ENCODE measurements at places on chromosomes 7 and 10. TPM values are rescaled to one million over a fixed set of nuclear protein-coding genes. Genes with fewer than 3 reads are reported as not detected.

DNA sequence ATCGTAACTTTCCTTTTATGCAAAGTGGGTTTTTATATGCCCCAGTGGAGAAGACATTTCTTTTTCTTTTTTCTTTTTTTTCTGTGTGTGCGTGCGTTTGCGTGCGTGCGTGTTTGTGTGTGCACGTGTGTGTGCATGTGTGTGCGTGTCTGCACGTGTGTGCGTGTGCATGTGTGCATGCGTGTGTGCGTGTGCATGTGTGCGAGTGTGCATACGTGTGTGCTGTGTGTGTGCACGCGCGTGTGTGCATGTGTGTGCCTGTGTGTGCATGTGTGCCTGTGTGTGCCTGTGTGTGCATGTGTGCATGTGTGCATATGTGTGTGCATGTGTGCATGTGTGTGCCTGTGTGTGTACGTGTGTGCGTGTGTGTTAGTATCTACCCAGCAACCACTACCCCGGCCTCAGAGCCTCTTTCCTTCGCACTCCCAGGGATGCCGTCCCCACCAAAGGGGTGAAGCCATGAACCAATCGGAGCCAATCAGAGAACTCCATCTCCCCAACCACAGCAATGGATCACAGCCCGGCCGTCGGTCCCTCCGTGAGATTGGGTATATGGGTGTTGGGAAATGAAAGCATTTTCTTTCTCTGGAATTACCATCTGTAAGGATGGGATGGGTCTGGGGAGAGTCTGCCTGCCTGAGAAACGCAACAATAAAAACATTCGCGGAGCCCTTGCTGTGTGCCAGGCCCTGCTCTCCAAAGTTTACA, 92.3 kb downstream of the ELFN1 start:
- DNase-seq, result no peak

DNA sequence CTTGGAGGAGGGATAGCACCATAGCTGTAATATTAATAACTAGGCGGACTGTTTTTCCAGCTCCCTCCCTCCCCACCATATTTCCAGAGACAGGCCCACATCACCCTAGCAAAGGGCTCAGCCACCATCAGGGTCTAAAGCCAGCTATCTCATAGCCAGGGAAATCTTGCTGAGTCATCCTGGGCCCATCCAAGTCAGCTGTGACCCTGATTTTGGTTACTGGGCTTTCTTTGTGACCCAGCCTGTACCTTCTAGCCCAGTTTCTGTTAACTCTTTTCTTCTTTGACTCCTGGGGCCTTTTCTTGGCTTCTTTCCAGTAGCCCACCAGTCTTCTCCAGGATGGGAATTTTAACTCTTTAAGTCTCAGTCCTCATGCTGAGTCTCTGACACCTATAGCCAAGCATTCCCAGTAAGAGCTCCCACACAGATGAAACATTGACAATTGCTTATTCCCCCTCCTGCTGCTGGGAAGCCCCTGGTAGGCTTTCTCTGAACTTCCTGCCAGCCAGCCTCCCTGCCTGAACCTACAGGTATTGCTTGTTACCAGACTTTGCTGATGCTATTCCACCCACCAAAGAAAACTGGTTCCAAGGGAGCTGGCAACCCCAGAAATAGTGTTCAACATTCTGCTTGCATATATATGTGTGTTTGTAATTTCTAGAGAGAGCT, 34.8 kb upstream of the ADO start:
- no peak for DNase-seq

CTNNA3 gene
- 0.92 TPM for polyA plus RNA-seq

CYP26C1 gene
- not detected for polyA plus RNA-seq

DNA sequence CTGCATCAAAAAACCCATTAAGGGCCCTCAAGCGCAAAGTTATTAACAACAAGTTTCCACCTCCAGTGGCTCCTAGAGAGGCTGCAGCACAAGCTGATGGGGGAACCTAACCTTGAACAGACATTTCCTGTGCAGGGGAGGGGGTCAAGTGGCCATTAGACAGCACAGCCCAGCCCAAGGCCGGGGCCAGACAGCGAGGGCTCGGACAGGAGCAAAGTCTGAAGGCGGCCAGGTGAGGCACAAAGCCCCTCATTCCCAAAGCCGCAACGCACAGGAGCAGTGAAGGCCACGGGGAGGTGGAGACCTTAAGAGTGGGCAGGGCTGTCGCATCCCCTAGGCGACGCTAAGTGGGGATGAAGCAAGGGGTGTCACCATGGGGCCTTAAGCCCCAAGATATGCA, 73.2 kb upstream of the ZNF746 start:
- no peak for DNase-seq

DNA sequence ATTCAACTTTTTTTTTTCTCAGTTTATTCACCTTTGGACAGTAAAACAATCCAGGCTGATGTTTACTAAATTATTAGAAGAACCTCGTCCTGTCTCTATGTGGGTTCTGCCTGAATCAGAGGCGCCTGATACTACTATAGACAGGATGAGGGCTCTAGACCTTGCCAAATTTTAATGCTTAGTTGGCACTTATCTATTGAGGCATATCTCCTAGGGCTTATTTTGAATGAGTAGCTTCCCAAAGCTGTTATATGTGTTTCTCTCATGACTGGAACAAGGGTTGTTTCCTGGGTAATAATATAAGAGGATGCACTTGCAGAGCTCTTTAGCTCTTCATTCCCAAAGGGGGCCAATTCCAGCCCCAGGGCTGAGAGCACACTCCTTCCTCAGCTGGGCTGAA, 23.6 kb downstream of the HECW1 start:
- no peak for DNase-seq

DNA sequence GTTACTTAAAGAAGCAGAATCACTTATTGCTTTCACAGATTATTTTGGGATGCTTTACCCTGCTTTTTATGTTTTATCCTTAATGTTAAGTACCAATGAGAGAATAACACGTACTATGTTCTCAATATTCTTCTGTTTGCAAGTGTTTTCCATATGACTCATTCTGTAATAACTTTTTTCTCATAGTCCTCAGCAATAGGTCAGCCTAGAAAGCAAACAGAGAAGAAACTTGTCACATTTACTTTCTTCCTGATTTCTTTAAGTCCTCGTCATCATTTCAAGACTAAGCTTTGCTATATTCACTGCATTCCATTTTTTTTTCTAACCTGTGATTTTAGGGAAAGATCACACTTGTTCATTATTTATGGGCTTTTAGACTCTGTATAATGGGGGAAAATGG, 6.8 kb upstream of the AGR2 start:
- DNase-seq, result no peak

GSAP gene
- 11.9 TPM for polyA plus RNA-seq

BAG3 gene
- 11.3 TPM for polyA plus RNA-seq

- DNase-seq, result no peak
Measured at GRCh38 chr10:75506930-75507329, 75.5 kb downstream of the LRMDA start.

GRCh38 chr10:73959484-73960243, 38.3 kb upstream of the VCL start:
- no peak for DNase-seq

GRCh38 chr10:62958980-62959379, 142.8 kb upstream of the EGR2 start:
- no peak for DNase-seq

GRCh38 chr10:115945701-115946445, 327.1 kb downstream of the GFRA1 start:
- DNase-seq, result no peak

DNA sequence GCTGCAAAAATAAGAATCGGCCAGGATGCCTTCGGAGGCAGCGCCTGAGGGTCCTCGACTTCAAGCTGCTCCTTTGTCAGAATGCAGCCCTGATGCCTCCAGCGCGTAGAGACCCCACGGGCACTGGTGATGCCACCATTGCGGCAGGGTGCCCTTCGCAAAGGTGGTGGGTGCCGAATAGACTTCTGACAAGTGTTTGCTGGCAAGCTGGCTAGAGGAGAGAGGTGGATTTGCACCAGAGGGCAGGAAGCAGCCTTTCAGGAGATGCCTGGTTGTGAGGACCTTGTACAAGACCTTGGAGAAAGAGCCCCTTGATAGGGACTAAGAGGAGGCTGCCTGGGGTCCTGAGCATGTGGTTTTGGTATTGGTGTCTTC, 103.2 kb upstream of the PPIF start:
- DNase-seq, result no peak

- DNase-seq, result no peak
Measured at GRCh38 chr7:73680501-73680900, 2.8 kb downstream of the DNAJC30 start.

ASZ1 gene
- polyA plus RNA-seq, result not detected

DNA sequence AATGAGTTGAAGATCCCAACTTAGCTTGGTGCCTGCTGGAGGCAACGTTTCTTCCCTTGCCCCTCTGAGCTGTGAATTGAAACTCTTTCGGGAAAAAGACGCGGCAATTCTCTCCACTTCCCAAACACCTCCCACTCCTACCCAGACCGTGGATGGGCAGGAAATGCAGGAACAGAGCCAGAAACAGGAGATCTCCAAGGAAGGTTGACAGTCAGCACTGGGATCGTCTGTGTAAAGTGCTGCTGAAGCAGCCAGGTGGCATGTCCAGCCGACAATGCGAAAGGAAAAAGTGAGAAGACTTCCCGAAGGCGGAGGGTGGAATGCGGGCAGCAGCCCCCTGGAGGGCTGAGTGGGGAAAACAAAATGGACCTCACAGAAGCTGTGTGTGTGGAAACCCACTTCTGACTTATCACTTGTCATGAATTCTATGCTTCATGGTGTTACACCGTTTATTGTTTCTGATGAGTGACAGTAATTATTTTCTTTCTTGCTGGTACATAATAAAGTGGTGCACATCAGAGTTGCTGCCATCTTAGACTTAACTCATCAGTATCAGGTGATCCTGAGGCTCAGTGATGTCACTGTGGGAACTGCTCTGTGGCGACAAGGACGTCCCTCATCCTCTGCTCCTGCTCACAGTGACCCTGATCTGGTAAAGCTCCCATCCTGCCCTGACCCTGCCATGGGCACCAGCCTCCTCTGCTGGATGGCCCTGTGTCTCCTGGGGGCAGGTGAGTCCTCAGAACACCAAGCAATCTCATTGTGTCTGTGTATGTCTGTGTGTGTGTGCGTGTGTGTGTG, 220.5 kb upstream of the PRSS1 start:
- DNase-seq, result no peak

DNA sequence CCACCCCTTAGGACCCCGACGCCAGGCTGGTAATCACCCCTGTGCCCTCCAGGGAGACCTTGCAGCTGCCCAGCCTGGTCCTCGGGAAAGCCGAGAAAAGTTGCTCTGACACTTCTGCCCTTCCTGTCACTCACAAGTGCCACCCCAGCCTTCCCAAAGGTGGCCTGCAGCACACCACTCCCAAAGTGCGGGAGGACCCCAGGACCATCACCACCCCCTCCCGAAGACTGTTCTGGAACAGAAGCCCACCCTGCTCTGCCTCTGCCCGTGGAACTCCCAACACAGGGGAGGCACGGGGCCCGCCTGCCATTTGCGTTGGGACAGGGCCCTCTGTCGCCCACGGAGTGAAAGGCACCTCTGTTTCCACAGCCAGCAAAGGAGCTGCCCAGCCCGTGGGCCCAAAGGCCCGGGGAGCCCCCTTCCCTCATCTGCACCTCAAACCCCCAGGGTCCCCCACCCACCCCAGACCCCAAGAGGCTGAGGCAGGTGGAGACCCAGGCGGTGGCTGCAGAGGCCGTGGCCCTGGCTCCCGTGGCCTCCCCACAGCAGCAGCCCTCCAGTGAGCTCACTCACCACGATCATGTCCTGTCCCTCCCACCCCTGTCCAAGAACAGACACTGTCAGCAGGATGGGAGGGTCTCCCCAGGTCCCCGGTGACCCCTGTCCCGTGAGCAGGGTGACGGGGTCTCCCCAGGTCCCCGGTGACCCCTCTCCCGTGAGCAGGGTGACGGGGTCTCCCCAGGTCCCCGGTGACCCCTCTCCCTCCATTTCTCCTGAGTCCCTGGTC, 47.8 kb upstream of the PPP2R2D start:
- DNase-seq, result no peak

TBXAS1 gene
- polyA plus RNA-seq, result 2.9 TPM

DNA sequence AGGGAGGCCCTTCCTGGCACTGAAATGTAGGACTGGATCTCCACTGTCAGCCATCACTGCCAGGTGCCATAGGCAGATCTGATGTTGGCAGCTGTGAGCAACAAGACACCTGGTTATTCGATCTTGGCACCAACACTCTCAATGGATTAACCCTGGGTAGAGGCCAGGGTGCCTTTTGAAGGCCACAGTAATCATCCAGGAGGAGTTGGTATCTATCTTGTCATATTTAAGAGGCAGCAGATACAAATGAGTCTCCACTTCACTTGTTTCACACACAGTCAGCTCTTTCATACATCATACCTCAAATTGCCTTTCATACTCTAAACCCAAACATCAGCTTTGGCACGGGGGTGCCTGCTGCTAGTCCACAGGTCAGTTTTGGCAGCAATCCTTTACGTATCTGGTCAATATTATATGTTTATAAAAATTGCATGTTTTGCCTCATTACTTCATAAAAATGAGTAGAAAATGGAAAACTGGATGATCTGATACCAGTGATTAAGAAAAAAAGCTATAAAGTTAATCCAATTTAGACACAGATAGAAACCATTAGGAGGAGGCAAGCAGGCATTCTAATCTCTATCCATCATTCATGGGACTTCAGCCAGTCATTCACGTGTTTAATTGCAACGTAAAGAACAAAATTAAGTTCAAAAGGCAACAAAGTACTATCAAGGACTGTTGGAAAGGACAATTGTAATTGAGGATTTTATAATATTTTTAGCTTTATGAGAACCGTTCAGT, 12.7 kb upstream of the CACUL1 start:
- no peak for DNase-seq

DNA sequence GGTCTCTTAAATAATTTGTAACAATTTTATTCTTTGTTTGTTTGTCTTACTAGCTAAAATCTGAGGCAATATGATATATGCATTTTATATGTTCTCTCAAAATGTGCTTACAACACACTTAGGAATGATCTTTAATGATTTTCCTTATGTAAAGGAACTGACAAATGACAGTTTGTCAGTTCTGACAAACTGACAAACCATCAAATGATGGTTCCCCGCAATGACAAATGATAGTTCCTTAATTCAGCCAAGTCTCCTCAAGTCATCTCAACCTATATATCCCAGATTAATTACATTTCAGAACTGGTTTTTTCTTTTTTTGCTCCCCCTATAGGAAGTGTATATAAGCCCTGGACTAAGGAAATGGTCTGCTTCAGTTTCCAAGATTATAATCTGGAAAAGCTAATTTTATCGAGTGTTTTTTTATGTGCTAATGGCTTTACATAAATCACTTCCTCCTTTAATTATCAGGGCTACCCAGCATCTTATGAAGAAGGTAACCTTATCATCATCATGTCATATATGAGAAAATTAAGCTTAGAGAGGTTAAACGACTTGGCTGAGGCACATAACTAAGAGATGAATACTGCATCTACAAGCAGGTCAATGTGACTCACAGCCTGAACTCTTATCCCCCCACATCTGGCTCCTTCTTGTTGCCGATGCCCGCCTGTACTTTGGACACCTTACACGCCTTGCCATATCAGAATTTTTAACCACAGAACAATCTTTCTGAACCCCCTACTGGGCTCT, 75.1 kb downstream of the RELN start:
- no peak for DNase-seq

All from CD8-positive, alpha-beta memory T cell (primary cell).